ENCODE measurements at places on chromosomes 7 and 10. TPM values are rescaled to one million over a fixed set of nuclear protein-coding genes. Genes with fewer than 3 reads are reported as not detected.

GRCh38 chr7:16838386-16838785 lies 33.6 kb upstream of the AGR2 start:
- peak overlapping the region; percentile 32 for H3K27ac ChIP-seq
- peaks cover 22% of the 10 kb centered on the region for H3K4me1 ChIP-seq
- H3K27me3 ChIP-seq: no peaks in the 10 kb centered on the region
- H3K36me3 ChIP-seq: no peaks in the 10 kb centered on the region
- DNase-seq: no peak

Gene CPA1
- total RNA-seq: 1.1 TPM

Gene PPP3CB
- 49.9 TPM for total RNA-seq

Gene C7orf57
- not detected for total RNA-seq

DNA sequence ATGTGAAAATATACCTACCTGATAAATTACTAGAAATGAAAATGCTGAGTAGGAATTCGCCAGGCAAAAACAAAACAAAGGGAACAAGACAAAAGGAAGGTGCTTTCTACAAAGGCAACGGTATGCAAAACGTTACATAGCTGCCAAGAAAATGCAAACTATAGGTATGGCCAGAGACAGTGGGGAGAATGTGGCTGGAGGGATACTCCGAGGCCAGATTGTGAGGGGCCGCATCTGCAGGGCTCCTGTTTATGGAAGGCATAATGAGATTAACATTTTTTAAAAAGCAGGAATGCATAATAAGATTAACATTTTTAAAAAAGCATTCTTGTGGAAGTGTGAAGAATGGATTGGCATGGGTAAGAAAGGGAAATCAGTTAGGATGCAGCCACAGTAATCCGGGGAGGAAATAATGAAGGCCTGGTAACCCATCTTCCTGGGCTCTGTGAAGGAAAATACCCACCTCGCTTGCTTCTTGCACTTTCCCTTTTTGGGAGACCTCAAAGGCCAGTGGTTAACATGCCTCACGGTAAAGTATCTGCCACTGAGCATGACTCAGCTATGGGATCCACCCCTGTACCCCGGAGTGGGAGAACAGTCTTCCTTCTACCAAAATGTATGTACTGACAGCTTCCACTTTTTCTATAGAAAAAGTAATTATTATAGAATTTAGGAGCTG lies 145.8 kb upstream of the LRRN3 start:
- no peaks in the 10 kb centered on the region for H3K27me3 ChIP-seq
- no peak overlapping the region for H3K27ac ChIP-seq
- DNase-seq: no peak
- H3K4me3 ChIP-seq: no peak overlapping the region

- no peak overlapping the region for H3K27ac ChIP-seq
- H3K4me3 ChIP-seq: no peak overlapping the region
- DNase-seq: no peak
- peaks cover 33% of the 10 kb centered on the region for H3K36me3 ChIP-seq
- peaks cover 5% of the 10 kb centered on the region for H3K4me1 ChIP-seq
- no peaks in the 10 kb centered on the region for H3K27me3 ChIP-seq
Observed at GRCh38 chr10:7866176-7866575, 47.9 kb downstream of the TAF3 start.

DNA sequence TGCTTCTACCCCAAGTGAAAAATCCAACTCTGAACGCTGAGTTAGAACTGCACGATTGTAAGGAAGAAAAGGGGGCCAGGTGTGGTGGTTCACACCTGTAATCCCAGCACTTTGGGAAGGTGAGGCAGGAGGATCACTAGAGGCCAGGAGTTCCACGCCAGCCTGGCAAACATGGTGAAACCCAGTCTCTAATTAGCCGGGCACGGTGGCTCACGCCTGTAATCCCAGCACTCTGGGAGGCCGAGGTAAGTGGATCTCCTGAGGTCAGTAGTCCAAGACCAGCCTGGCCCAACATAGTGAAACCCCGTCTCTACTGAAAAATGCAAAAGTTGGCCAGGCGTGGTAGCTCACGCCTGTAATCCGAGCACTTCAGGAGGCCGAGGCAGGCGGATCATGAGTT lies 9.0 kb downstream of the GUSB start:
- DNase-seq: no peak
- no peaks in the 10 kb centered on the region for H3K4me1 ChIP-seq
- peaks cover 26% of the 10 kb centered on the region for H3K36me3 ChIP-seq
- no peak overlapping the region for H3K27ac ChIP-seq
- no peak overlapping the region for H3K4me3 ChIP-seq

Gene RBM33
- 91.5 TPM for total RNA-seq

DNA sequence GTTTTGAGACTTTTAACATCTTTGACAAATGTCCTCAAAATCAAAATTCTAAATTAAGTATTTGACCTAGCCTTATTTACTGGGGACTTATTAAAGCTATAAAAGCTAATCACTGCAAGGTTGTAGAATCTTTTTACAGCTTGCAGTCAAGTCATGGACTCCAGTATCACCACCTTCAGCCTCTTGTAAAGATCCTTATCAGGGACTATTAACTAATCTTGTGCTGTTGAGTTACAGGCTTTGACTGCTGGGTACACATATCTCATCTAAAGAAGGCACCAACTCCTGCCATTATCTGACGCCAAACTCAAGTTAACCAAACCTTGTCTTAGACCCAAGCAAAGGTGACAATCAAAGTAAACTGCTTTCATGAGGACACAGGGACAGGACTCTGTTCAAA lies 621.0 kb upstream of the IGFBP3 start:
- H3K27ac ChIP-seq: no peak overlapping the region
- H3K27me3 ChIP-seq: no peaks in the 10 kb centered on the region
- DNase-seq: no peak
- peaks cover 40% of the 10 kb centered on the region for H3K4me1 ChIP-seq

GRCh38 chr7:147639751-147640150 lies 950.8 kb upstream of the C7orf33 start:
- H3K4me1 ChIP-seq: peaks cover 15% of the 10 kb centered on the region
- DNase-seq: no peak
- H3K36me3 ChIP-seq: no peaks in the 10 kb centered on the region
- H3K4me3 ChIP-seq: no peak overlapping the region

Gene CALML5
- not detected for total RNA-seq

Data from mesothelial cell of epicardium (in vitro differentiated cells).